ENCODE measurements at places on chromosomes 5 and 9. TPM values are rescaled to one million over a fixed set of nuclear protein-coding genes. Genes with fewer than 3 reads are reported as not detected.
A peak's percentile ranks its signal among the peaks of the same experiment; 100 is the strongest.

Gene ST6GALNAC6
- total RNA-seq, result 36.2 TPM

Gene DOCK8
- total RNA-seq, result 28.1 TPM

Gene PPP1R26
- 43.2 TPM for total RNA-seq

DNA sequence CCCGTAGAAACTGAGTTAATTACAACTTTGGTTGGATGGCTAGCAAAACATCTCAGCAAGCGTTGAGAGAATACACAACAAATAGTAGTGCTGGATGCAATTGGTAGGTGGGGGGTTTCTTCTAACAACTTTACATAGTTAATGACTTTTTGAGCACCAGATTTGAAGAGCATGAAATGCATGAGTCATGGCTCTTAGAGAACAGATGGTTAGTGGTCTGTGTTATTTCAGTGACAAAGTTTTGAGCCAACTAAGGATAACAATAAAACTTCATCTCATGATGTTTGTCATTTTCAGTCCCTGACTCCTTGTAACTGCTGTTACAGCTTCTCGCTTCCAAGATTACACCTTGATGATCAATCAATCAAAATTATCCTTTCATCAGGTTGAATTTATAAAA is 399.0 kb upstream of the BRINP1 start:
- DNase-seq, result no peak

- DNase-seq, result no peak
Observed at GRCh38 chr5:128498844-128499455, 39.1 kb downstream of the FBN2 start.

DNA sequence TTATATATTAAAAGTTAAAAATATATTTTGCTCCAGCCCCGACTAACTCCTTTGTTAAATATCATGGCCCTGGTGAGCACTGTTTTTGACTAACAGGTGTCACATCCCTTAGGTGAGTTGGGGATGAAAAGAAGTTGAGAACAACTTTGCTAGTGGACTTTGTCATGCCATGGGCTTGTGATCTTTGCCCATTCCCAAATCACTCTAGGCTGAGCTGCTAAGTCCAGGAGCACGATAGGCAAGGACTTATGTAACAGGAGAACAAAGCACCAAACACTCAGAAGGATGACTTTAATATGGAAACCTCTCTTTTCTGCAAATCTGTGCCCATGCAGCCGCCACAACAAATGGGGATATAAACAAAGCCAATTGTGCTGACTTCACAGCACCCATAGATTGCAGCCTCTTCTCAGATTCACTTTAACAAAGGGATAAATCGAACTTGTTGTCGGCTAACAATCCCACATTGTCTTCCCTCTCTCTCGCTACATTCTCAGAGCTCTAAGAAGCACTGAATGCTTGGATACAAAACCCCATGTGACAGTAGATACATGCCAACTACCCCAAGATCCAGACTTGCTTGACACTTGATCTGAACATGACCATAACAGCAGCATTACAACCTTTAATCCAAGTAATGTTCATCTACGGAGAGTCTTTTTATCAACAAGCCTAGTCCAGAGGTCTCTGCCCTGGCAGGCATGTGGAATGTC is 86.8 kb upstream of the CD180 start:
- no peak for DNase-seq

DNA sequence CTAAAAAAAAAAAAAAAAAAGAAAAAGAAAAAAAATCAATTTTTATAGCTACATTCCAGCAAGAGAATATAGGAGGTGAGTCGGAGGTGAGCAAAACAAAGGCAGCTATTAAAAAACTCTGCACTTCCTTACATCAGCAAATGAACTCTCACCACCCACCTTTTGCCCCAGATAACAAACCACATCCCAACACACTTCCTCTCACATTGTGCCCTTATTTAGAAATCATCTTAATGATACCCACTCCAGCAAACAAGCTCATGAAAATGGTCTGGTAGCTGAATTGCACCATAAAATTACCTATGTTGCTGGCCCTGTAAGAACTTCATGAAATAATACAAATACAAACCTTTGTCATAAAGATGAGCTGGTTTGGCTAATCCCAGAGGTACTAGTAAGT is 82.9 kb downstream of the CEMIP2 start:
- no peak for DNase-seq

- no peak for DNase-seq
Observed at GRCh38 chr5:147303251-147303650, 68.4 kb downstream of the STK32A start.

DNA sequence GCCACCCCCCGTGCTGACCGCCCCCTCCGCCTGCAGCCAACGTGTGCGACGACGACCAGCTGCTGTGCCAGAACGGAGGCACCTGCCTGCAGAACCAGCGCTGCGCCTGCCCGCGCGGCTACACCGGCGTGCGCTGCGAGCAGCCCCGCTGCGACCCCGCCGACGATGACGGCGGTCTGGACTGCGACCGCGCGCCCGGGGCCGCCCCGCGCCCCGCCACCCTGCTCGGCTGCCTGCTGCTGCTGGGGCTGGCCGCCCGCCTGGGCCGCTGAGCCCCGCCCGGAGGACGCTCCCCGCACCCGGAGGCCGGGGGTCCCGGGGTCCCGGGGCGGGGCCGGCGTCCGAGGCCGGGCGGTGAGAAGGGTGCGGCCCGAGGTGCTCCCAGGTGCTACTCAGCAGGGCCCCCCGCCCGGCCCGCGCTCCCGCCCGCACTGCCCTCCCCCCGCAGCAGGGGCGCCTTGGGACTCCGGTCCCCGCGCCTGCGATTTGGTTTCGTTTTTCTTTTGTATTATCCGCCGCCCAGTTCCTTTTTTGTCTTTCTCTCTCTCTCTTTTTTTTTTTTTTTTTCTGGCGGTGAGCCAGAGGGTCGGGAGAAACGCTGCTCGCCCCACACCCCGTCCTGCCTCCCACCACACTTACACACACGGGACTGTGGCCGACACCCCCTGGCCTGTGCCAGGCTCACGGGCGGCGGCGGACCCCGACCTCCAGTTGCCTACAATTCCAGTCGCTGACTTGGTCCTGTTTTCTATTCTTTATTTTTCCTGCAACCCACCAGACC is 80.2 kb downstream of the NTNG2 start:
- DNase-seq, result no peak

- no peak for DNase-seq
Observed at GRCh38 chr9:120927269-120928014, 846 bp upstream of the TRAF1 start.

DNA sequence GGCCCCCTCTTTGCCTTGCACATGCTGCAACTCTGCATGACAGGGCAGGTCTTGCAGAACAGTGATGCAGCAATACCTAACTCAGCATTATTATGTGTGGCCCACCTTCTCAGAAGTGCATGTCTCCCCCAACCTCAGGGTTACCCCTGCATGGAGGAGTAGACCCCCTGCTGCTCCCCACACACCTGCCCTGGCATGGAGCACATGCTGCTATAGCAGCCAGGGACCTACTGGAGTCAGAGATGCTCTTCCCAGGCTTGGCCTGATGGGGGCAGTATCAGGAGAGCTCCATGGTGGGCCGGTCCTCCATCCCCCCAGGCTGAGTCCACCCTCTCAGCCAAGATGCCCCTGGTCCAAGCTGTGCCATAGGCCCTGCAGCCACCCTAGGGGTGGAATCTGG is 13.2 kb upstream of the BOD1 start:
- DNase-seq, result peak; percentile 90

DNA sequence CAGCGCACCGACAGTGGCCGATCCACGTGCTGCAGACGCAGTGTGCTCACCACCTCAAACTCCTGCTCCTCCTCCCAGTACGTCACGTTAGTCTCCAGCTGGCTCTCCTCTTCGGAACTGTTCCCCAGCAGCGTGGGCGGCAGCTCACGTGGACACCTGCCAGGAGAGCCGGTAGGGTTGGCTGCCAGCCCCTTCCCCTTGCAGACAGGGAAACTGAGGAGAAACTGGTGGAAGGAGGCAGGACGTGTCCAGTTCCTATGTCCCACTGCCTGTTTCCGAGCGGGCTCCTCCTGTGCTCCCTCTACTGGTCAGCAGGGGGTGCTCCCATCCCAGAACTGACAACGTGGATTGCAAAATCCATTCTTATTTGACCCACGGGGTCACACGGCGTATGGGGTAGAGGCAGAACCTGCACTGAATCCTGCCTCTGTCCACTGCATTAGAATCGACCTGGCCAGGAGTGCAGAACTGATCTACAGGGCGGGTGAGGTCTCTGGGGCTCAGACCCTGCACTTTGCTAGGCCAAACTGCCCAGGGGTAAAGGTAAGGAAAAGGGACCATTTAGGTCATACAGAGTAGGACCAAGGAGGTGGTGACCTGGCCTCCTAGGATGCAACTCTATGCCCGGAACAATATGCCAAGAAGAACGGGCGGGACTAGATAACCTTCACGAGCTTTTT is 25.7 kb downstream of the PDGFRB start:
- DNase-seq, result peak; percentile 93

- no peak for DNase-seq
Observed at GRCh38 chr5:111159845-111160244, 64.3 kb upstream of the CAMK4 start.

Gene PCDHA10
- 15.6 TPM for total RNA-seq

Gene SLC34A3
- total RNA-seq, result not detected

DNA sequence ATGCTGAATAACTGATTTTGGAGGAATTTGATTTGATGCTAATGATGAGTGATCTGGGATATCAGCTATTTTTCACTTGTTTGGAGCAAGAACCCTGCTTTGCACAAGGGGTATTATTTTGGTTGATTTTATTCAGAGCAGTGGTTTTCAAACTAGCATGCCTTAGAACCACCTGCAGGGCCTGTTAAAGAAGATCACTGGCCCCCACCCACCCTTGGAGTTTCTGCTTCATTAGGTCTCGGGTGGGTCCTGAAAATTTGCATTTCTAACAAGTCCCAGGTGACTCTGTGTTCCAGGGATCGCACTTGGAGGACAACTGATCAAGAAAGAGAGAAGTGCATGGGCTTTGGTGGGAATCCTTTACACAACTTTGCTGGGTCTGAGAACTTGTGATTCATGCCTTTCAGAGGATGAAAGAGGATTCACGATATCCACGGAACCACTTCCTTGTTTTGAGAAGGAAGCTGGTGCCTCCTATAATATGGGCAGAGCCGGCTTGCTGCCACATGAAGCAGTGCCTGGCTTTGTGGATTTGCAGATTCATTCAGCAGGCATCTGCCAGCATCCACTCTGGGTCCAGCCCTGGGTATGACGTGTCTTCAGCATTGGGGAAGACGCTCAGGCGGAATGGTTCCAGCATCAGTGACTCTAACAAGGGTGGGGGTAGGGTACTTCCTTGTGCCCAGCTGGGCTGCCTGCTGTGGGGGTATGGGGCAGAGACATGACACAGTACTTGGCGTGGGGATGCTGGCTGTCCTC is 106.6 kb upstream of the PITX1 start:
- no peak for DNase-seq

- peak; percentile 68 for DNase-seq
Observed at GRCh38 chr9:137253717-137254623, 1.2 kb upstream of the NELFB start.

DNA sequence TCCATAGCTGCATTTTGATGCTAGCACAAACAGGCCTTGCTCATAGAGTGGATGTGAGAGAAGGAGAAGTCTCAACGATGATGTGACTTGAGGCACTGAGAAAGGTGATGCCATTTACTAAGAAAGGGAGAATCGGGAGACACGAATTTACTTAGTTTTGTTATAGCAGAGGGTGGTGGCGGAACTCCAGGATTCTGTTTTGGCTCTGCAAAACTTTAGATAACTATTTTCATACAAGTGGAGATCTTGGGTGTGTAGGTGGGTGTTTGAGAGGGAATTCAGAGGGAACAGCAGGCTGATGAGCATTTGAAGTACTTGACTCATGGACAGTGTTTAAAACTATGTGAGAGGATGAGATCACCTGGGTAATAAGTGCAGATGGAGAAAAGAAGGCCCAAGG is 43.2 kb downstream of the CACNA1B start:
- DNase-seq, result no peak

DNA sequence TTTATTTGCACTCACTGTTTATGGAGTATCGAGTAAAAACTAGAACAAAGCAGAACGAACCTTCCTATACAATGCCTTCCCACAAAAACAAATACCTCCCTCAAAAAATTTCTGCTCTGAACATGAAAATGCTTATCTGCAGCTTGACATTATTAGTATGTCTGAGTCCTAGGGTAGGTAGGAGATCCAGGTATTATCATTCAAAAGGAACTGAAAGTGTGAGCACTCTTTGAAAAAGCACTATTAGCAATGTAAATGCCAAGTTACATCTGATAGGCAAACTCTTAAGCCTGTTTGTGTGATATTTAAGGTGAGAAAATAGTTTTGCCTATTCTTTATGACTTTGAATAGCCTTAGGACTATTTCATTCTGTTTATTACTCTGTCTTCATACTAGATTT is 47.6 kb downstream of the ZSWIM6 start:
- DNase-seq, result no peak

GRCh38 chr5:13408616-13409015 is 535.9 kb downstream of the DNAH5 start:
- DNase-seq, result no peak

All from endodermal cell (in vitro differentiated cells).